ENCODE measurements at places on chromosomes 3 and 15.

- peak; percentile 95 for DNase-seq
Measured at GRCh38 chr3:12405432-12406272, 78.6 kb upstream of the TSEN2 start.

DNA sequence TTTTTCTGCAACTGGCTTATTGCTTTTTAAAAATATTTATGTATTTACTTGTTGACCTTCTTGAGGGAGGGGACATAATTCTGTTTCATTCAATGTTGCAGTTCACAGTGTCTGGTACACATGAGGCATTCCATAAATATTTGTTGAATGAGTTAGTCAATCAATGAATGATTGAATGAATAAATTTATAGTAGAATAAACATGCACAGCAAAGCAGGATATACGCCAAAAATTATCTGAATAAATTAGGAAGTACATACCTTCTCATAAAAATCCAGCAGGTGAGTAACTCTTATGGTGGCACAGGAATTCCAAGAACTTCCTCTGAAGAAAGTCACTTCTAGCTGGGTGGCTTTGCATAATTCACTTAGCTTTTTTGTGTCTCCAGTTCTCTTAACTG lies 469.4 kb upstream of the ATP11B start:
- DNase-seq = no peak

DNA sequence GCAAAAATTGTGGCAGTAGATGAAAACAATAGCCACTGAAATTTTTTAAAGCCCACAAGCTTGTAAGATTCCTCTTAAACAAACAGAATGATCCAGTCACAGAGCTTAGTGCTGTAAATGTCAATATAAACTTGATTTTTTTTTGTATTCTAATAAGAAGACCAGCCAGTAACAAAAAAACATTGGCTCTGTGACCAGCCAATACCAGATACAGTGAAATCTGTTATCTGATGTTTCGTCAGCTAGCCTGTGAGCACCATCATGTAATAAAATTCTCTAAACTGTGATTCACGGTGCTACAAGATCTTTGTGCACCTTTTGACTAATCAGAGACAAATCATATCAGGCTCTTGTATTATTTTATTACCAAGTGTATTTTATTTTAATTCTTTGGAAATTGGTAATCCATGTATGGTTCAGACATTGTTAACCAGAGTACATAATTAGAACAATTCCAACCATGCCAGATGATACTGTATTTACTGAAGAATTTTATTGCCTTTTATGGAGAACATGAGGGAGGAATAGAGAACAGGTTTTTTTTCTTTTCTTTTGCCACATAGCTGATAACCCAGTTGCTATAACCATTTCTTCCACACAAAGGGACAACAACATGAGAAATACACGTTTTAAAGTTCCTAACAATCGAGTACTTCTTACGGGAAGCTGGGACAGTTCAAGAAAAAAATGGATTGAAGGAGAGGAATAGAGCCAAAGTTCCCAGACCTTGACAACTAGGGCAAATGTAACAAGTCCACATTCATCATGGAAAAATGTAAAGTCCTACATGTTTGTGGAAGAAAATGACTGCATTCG lies 71.9 kb downstream of the FILIP1L start:
- DNase-seq = peak; percentile 89

DNA sequence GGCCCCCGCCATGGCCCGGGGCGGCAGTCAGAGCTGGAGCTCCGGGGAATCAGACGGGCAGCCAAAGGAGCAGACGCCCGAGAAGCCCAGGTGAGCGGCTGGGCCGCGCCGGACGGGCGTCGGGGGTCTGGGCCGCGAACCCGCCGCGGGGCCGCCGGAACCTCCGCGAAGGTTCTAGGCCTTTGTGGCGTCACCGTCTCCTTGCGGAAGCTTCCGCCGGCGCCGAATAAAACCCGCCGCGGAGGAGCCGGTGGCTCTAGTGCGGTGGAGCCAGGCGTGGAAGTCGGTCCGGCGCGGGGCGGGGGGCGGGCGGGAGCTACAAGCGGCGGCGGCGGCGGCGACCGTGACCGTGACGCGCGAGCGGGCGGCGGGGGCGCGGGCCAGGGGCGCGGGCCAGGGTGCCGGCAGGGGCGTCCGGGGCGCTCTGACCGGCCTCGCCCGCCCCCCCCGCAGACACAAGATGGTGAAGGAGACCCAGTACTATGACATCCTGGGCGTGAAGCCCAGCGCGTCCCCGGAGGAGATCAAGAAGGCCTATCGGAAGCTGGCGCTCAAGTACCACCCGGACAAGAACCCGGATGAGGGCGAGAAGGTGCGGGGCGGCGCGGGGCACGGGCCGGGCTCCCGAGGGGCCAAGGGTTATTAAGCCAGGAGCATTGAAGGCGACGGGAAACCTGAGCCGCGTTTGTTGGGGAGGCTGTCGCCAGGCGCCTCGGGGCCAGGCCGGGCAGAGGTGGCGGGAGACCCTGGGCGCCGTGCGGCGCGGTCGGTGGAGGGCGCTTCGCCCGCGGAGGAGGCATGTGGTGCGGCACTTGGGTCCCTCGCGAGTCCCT lies at the start of gene DNAJA4:
Gene DNAJA4, plus strand, starts transcription at position 259 of the 833 bp plus-strand sequence. Its CDS starts 202 bp downstream, at position 461.
- peak; percentile 8 for DNase-seq

DNA sequence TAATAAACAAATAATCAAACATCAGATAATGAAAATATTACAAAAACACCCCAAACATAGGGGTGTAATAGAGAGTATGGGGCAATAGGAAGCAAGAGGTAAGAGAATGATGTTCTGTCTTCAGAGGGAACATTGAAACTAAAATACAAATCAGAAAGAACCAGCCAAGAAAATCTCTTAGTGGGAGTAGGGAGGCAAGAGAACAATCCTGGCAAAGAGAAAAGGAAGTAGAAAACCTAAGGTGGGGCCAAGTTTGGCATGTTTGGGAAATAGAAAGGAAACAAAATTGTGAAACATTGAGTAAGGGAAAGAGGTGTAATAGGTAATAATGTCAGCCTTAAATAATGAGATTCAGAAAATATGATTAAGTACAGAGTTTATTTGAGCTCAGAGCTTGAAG lies 467.1 kb downstream of the RBMS3 start:
- no peak for DNase-seq

GRCh38 chr3:18988614-18989229 lies 159.6 kb upstream of the KCNH8 start:
- peak; percentile 3 for DNase-seq

- peak; percentile 58 for DNase-seq
Measured at GRCh38 chr3:127170814-127171213, 22.1 kb upstream of the PRR23E start.

GRCh38 chr15:28901587-28901980 lies 15.8 kb downstream of the APBA2 start:
- DNase-seq = no peak

- DNase-seq = no peak
Measured at GRCh38 chr15:83404121-83404520, 43.0 kb upstream of the SH3GL3 start.

DNA sequence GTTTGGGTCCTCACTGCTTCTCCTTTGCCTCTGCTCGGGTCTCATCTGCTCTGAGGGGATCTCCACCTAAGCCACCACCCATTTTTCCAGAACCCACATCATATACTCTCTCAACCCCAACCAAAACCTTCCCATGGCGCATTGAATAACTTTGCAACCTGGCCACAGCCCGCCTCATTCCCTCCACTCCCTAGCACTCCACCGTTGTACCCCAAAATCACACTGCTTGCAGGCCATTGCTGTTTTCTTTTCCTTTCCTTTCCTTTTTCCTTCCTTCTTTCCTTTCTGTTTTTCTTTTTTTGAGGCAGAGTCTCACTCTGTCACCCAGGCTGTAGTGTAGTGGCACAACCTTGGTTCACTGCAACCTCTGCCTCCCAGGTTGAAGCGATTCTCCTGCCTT lies 3.1 kb upstream of the VPS18 start:
- no peak for DNase-seq

- no peak for DNase-seq
Measured at GRCh38 chr3:28171962-28172361, 69.5 kb upstream of the CMC1 start.

- no peak for DNase-seq
Measured at GRCh38 chr3:30289766-30290165, 316.6 kb upstream of the TGFBR2 start.

GRCh38 chr3:33146791-33147445 lies 33.1 kb downstream of the CRTAP start:
- DNase-seq = peak; percentile 78

GRCh38 chr3:45642731-45643152 lies 46.5 kb upstream of the SACM1L start:
- peak; percentile 86 for DNase-seq

DNA sequence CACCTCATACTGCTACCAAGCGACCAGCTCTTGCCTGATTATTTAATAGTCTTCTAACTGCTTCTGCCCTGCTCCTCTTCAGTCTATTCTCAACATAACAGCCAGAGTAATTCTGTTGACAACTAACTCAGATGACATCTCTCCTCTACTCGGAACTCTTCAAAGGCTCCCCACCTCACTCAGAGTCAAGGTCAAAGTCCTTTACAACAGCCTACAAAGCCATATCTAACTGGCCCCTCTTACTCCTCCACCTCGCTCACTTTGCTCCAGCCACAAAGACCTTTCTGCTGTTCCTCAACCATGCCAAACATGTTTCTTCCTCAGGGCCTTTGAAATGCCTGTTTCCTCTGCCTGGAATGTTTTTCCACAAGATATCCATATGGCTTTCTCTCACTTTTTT lies 43.6 kb downstream of the PIK3R4 start:
- no peak for DNase-seq

- no peak for DNase-seq
Measured at GRCh38 chr3:25711090-25711489, 46.4 kb upstream of the TOP2B start.

- peak; percentile 9 for DNase-seq
Measured at GRCh38 chr3:46386205-46386604, 15.5 kb downstream of the CCR5 start.

DNA sequence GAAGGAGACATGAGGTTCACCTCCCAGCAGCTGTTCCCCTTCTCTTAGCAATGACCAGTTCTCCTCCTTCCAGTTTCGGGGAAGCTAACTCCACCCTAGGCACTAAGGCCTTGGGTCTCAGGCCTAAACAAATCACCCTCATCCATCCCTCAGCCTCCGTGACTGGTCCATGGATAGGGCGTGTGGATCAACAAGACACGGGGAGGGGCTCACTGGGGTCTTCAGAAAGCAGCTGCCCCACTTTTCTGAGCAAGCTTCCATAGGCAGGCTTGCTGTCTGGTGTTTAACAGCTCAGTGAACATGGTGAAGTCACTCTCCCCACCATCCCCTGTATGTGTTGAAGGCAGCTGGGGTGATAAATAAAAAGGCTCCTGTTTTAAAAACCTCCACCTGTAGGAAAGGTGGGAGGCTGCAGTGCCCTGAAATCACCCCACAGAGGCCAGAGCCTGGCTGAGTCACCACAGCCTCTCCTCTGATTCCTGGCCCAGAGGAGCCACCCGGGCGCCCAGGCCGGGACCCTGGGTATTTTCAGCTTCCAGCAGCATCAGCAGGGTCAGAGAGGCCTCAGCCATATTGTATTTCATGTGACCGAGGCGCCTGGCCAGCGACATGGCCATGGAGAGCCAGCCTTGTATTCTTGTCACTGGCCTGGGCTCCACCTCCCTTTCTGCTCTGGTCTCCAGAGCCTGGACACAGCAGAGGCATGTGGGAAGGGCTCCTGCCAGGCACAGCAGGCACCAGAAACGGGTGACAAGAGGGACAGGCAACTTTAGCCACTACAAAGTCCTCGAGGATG lies 60.3 kb upstream of the HERC1 start:
- no peak for DNase-seq

DNA sequence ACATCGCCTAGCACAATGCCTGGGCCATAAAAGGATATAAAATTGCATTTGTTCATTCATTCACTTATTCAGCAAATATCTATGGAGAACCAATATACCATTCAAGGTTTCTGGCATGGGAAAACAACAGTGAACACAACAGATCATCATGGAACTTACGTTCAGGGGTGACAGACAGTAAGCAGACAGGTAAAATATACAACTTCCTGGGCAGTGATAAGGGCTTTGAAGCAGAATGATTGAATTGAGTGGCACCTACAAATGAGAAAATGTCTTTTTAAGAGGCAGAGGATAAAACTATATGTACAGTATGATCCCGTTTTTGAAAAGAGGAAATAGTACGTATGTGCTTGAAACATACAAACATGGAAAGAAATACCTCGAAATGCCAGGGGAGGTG lies 39.2 kb downstream of the CMTM7 start:
- DNase-seq = no peak

DNA sequence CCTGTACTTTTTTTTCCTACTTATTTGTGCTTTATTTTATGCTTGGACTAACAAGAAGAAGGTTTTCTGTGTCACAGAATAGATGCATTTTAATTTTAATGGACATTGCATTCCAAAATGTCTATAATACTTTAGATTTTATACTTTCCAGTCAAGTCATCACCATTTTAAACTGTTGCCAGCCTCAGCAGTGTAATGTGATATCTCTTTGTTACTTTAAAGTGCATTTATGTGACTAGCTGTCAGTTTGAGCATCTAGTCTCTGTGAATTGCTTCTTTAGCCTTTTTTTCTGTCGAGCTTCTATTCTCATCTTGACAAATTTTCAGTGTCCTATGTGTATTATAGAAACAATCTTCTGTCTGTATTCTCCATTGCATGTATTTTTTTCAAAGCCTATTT lies 511.4 kb upstream of the CBLB start:
- DNase-seq = no peak

GRCh38 chr3:126320517-126321293 lies 36.5 kb downstream of the KLF15 start:
- no peak for DNase-seq

DNA sequence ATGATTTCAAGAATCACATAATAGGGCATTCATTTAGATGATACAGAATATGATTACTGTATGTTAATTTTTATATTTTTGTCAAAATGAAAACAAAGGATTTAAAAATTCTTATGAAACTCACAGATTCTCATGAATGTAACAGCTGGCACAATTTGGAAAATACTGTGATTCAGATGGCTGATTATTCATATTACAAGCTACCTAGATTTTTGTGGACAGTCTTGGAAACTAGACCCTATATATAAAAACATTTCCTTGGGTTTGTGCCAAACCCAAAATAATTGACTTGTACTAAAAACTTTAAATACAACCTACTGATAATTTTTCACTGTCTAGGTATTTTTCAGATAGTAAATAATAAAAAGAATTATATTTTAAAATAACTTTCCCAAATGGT lies 26.2 kb downstream of the ZBED2 start:
- no peak for DNase-seq

DNA sequence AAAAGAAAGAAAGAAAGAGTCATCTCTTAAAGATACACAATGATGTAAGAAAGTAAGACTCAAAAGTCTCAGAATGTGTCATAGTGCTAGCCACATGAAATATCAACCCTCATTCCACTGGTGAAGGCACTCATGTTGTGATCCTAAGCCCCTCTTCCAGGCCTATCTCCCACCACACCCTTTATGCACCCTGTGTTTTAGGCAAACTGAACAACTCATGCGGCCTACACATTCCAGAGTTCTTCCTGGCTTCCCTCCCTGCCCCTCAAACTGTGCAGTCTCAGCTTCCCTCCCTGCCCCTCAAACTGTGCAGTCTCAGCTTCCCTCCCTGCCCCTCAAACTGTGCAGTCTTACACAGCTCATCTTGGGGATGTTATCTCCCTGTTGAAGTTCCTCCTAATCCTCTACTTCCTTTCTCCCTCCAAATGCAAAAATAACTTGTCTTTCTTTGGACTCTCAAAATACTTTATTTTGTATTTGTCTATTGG lies 69.0 kb upstream of the FNDC3B start:
- no peak for DNase-seq

All from astrocyte of the spinal cord (primary cell).